NCI-H774 (cell line): ENCODE measurements at places on chromosomes 11 and 22.

DNA sequence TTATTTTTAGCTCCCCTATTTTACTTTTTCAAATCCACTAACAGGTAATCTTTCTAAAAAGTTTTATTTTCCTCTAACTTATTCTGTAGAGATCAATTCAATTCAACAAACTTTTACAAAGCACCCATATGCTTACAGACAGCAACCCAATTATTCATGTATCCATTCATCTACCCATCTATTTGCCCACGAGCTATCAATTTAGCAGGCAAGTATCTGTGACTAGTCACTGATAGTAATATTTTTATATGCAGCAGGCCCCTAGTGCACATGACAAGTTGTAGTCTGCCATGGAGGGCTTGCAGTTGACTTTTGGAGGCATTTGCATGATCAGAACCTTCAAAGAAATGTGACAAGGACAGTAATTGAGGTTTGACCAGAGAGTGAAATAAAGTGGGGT is 753.2 kb upstream of the TENM4 start:
- DNase-seq: no peak

DNA sequence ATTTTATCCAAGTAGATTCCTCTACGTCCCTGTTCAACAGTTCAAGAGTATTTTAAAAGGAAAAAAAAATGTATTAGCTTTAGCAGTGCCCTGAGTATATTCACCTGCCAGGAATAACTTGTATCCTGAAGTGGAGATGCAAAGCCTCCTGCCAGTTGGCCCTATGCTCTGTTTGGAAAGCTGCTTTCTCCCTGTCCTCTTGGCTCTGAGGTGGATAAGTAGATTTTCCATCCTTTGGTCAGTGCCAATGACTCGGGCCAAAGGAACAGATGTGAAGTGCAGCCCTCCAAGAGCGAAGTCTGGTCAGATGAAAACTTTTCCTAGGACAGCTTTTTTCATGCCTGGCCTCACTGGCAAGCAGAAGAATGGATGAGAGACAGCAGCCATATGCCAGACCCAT is 839.9 kb upstream of the TENM4 start:
- no peak for DNase-seq

DNA sequence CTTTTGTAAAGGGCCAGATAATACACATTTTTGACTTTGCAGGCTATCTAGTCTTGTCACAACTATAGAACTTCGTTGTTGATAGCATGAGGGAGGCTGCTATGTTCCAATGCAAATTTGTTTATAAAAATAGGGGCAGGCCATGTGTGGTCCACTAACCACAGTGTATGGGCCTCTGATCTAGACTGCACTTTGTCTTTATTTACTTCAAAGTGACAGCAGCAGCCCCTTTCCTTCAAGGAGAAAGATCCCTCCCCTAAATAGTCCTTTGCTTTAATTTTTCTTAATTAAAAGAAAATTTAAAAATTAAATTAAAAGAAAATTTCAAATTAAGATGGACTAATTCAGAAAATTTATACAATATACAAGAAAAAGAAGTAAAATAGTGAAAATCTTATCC is 49.5 kb upstream of the OR9Q1 start:
- no peak for DNase-seq

DNA sequence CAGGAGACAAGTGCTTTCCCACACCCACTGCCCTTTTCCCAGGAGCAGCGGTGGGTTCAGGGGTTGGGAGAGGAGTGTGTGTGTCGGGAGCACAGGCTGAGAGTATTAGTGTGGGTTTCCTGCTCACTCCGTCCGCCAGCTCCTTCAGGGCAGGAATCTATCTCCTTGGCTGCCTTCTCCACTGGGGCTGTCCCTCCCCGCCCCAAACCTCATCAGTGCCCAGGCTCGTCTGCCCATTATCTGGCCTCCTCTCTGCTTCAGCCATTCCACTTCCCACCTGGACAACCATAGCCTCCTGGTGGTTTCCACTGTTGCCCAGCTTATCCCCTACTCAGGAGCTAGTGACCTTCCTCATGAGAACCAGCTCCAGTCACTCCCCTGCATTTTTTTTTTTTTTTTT is 19.9 kb downstream of the ASPHD2 start:
- DNase-seq: no peak

DNA sequence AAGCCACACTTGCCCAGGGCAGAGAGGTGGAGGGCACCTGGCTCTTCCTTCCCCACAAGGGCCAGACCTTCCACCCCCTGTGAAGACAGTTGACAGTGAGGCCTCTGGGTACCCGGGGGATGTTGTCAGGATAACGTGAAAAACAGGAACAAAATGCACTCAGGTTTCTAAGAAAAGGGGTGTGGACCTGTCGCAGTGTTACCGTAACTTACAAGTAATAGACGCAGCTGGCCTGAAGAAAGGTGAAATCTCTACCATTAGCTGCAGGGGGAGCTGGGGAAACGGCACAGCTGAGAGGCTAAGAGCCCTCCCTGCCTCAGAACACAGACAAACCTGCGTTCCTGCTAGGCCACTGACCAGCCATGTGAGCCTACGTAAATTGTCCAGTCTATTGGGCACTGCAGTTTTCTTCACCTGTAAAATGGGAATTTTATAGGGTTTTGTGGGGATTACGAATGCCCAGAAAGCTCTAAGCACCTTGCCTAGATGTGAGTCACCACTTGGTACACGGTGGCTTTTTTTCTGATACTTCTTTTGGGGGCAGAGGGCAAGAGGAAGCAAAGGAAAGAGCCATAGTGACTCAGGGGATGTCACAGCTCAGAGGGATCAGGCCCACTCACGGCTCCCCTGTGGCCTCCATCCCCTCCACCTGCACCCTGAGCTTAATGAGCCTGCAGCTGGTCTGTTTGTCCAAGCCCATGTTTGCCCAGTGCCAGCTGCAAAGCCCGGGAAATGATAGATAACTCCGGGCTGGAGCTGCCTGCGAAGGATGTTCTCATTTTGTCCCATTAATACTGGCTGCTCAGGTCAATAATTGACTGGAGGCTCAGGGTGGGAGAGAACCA is 18.4 kb upstream of the CABP7 start:
- peak; percentile 57 for DNase-seq

GRCh38 chr11:19239039-19239438 is 1.7 kb downstream of the E2F8 start:
- DNase-seq: no peak

DNA sequence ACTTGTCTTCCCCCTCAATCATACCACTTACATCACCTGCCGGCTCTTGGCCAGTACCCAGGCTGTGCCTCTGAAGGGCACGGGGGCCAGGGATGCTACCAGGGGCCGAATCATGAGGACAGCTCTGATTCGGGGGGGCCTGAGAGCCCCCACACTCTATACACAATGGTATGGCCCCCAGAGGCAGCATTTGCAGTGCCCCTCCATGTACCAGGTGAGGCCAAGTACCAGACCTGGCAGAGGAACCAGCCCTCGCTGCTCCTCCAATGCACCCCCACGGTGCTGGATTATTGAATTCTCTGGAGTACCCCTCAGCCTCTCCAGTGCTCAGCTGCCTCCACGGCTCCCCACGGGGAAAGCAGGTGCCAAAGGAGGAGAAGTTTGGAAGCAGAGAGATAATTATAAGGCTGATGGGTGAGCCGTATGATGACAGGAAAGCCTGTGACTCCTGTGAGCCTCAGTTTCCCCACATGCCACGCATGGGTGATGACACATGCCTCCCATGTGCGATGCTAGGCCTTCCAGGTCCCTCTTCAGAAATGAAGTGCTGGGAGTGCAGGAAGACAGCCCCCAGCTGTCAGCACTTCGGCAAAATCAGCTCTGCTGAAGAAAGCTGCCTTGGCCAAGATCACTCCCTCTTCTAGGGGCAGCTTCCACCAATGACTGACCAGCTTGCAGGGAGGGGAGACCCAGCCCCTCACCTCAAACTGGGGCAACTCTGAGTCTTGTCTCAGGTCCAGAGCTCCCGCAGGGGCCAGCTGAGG is 69.9 kb downstream of the THAP12 start:
- DNase-seq: no peak

DNA sequence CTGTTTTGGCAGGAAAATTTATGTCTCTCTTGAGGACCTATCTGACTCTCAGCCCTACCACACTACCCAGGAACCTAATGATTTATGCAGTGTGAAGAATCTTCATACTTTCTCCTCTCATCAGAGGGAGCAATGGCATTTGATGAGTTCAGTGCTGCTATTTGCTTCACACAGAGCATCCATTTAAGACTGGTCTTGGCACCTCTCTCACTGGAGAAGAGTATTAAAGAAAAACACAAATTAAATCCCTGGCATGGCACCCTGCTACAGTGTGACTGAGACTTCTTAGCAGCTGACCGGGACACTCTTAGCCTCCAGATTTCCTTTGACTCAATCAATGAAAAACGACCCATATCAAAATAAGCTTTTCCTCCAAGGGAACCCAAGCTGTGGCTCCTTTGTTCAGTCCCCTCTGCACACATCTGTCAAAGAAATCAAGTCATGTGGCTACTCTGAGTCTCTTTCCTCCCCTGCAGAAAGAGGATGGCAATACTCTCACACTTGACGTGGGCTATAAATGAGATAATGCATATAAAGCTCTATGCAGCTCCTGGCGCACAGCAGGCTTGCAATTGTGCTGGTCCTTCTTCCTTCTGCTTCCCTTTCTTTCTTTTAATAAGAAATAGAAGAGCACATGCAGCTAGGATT is 186.1 kb upstream of the E2F8 start:
- no peak for DNase-seq
